ENCODE measurements at places on chromosomes 7 and 10.
A peak's percentile ranks its signal among the peaks of the same experiment; 100 is the strongest.

GRCh38 chr10:1116696-1117280 lies 60.6 kb downstream of the WDR37 start:
- DNase-seq: no peak

DNA sequence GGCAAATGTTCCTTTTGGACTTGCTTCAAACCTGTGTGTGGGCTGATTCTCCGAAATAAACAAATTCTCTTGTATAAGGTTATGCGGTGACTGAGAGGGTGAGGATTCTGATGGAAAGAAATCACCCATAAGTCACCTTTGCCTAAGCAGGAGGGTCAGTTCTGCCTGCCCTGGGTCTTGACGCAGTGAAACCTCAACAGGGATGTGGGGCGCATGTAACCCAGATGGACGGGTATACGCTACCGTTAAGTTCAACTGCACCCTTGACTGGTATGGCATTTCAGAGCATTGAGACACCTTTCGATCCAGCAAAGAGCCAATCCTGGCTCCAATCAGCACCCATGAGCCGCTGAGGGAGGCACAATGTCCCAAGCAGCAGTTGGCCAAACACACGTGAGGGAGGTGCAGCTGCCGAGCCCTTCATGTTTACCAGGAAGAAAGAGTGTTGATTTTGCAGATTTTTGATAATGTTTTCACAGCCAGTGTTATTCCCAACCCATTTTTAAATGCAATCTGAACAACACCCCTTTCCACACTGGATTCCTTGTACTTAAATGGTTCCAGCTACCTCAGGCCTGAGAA lies 48.1 kb downstream of the SORBS1 start:
- DNase-seq: no peak

DNA sequence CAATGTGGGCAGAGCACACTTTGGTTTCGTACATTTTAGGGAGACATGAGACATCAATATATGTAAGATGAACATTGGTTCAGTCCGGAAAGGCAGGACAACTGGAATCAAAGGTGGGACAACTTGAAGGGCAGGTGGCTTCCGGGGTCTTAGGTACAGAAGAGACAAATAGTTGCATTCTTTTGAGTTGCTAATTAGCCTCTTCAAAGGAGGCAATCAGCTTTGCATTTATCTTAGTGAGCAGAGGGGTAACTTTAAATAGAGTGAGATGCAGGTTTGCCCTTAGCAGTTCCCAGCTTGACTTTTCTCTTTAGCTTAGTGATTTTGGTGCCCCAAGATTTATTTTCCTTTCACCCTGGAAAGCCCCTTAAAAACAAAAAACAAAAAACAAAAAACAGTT lies 21.3 kb downstream of the ZNF487 start:
- no peak for DNase-seq

- DNase-seq: no peak
Observed at GRCh38 chr7:82623812-82624211, 180.2 kb upstream of the CACNA2D1 start.

- DNase-seq: no peak
Observed at GRCh38 chr10:13648425-13648824, 61.7 kb downstream of the PRPF18 start.

- DNase-seq: no peak
Observed at GRCh38 chr10:63438506-63439498, 27.0 kb downstream of the JMJD1C start.

- DNase-seq: no peak
Observed at GRCh38 chr7:14582010-14582409, 320.5 kb downstream of the DGKB start.

- no peak for DNase-seq
Observed at GRCh38 chr10:77251297-77252013, 386.2 kb downstream of the KCNMA1 start.

- no peak for DNase-seq
Observed at GRCh38 chr10:128377988-128378387, 251.8 kb upstream of the MKI67 start.

DNA sequence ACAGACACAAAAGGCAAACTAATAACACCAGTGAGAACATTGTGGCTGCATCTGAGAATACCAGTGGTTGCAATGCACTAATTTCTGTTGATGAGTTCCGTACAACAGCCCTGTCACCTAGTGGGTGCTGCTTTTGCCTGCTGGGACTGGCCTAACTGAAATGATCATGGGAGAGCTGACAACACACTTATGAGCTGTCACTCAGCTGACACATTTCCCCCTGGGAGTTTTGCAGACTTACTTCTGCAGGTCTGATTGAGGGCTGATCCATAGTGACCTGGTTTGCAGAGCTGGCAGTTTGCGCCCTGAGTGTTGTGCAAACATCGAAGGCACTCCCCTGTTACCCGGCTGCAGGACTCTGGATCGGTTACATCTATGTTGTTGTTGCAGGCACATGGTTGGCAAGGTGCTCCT lies 60.6 kb upstream of the LAMB1 start:
- no peak for DNase-seq

- no peak for DNase-seq
Observed at GRCh38 chr7:32273297-32273696, 203.1 kb upstream of the PDE1C start.

GRCh38 chr10:2431961-2432360 lies 635.4 kb upstream of the PFKP start:
- no peak for DNase-seq

DNA sequence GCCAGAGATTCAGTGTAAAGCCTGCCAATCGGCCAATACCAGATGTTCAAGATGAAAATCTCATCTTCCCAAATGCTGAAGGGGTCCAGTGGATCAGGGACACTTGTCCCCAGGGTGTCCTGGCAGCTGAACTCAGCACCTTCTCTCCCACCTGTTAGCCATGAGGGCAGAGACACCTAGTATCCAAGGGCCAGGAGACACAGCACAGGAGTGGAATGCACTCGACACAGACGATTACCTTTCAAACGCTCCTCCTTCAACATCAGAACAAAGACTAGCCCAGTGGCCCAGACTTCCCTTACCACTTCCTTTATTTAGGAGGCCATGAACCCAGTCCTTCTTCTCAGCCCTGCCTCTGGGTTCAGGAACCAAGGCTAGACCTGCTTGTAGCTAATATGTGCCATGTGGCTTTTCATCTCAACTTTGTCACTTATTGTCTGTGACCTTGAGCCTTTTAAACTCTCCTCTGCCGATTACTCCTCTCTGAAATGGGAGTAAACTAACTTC lies 180.3 kb upstream of the PLXNA4 start:
- DNase-seq: no peak

DNA sequence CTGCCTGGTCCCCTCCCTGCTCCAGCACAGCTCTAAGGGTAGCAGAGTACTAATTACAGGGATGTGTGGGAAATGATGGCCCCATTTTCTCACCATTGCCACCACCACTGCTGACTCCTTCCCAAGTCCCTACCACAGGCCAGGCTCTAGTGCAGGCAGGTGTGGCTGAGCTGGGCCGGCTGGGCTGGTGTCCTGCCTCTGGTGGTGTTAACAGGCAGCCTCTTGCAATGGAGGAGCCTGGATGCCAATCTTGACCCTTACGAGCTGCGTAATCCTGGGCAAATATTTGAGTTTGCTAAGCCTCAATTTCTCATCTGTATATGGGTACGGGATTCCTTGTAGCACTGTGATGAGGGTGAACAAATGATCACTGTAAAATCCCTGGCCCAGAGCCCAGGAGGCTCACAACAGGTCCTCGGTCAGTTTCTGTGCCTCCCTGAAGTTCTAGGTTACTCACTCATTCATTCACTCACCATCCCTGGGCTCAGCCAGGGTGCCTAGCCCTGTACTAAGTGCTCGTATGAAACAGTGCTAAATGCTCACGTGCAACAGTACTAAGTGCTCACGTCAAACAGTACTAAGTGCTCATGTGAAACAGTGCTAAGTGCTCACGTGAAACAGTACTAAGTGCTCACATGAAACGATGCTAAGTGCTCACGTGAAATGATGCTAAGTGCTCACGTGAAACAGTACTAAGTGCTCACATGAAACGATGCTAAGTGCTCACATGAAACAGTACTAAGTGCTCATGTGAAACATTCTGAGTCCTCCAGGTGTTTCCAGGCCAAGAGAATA lies 2.3 kb upstream of the FZD9 start:
- no peak for DNase-seq

GRCh38 chr10:75926763-75927162 lies 495.3 kb downstream of the LRMDA start:
- DNase-seq: no peak

DNA sequence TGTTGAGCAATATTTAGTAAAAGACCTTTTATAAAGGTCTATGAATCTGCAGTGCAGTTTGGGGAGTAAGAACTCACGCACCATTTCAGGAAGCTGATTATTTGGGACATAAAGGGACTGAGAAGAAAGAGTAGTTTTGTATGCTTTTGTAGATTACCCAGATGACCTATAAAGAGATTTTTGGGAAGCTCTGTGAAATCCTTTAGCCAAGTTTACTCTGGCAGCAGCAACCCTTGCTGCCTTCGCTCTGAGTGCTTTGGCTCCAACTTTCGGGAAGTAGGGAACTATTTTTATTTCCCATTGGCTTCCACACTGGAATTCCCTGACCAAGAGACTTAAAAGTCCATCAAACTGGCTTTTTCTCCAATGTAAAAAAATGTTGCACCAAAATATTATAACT lies 1110.1 kb upstream of the PHF14 start:
- DNase-seq: no peak

GRCh38 chr7:151777908-151778670 lies 98.8 kb downstream of the PRKAG2 start:
- DNase-seq: no peak

- DNase-seq: no peak
Observed at GRCh38 chr10:125024497-125025234, 82.7 kb downstream of the ZRANB1 start.

- no peak for DNase-seq
Observed at GRCh38 chr7:135245226-135246190, 11.9 kb downstream of the STRA8 start.

GRCh38 chr7:77362905-77363304 lies 53.2 kb downstream of the GSAP start:
- no peak for DNase-seq

GRCh38 chr7:80139236-80139635 lies 4.6 kb downstream of the GNAI1 start:
- DNase-seq: no peak

DNA sequence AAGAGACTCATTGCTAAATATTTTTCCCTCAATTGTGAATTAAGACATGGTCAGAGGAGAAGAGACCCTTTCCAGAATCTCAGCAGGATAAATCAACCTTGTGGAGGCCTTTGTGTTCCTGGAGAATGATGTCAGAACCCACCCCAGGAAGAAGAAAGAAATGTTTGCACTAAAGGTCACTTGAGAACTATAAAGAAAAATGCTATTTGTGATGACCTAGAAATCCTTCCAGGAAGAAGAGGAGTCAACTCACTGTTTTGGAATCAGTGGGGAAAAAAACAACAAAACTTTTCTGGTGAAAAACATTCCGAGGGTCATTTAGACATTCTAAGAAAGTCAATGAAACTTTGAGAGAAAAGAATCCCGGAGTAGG lies 129.1 kb upstream of the ANKRD1 start:
- no peak for DNase-seq

DNA sequence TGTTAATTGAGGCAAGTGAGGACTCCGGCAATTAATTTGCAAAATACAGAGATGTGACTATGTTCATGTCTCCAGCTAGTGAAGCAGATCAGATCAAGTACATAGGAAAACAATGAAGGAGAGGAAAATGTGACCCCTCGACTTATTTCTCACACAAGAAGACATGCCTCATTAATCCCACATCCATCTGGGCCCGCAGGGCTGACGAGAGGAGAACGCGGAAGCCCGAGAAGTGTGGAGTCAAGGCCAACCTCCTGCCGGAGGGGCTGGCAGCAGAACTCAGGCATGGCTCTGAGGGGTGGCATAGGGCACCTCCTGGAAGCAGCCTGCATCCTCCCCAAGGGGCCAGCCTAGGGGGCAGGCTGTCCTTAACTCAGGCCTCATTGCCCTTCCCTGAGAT lies 54.4 kb downstream of the ZNF503 start:
- no peak for DNase-seq

- no peak for DNase-seq
Observed at GRCh38 chr10:94725871-94726270, 36.6 kb upstream of the CYP2C19 start.

GRCh38 chr7:137245186-137245585 lies 98.3 kb downstream of the PTN start:
- DNase-seq: no peak

GRCh38 chr10:65395631-65396030 lies 1530.2 kb upstream of the LRRTM3 start:
- DNase-seq: no peak

- DNase-seq: peak; percentile 23
Observed at GRCh38 chr10:104028146-104028545, 57.5 kb downstream of the COL17A1 start.

- no peak for DNase-seq
Observed at GRCh38 chr7:131858611-131859010, 302.2 kb upstream of the PODXL start.

DNA sequence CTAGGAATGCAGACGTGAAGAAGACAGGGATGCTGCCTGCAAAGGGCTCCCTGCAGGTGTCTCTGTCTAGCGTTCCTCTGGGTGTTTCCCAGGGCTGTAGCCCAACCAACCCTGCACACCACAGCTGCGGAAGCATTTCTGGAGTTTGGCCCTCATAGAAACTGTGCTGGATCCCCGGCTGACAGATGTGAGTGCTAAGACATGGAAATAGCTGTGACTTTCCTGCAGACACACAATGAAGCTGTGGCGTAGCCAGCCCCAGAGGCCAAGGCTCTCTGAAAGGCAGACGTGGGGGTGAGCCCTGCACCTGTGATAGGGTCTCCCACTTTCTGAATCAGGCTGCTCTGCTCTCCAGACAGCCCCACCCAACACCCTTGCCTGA lies 44.8 kb downstream of the ADCYAP1R1 start:
- DNase-seq: no peak

DNA sequence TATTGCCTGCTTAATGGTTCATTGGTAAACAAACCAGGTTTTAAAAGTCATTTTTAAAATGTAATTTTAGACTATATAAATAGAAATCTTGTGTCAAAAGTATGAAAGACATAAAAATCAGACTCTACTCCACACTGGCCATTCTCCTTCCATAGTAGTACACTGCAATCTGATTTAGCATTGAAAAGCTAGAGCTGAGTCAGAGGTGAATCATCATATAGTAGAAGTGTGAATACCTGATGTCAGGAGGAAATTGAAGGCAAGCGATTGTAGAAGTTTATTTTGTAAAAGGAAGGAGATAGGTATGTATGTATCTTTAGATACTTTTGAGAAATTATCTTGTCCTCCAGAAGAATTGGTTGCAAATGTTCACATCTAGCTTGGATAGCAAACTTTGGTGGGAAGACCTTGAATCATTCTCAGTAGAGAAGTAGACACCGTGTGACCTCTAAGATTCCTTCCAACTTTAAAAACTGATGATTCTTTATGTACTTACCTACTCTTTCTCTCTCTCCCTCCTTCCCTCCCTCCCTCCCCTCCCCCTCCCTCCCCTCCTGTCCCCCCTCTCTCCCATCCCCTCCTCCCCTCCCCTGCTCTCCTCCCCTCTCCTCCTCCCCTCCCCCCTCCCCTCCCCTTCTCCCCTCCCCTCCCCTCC lies 88.1 kb downstream of the BTAF1 start:
- DNase-seq: no peak
